ENCODE measurements at places on chromosomes 5 and 9. TPM values are rescaled to one million over a fixed set of nuclear protein-coding genes. Genes with fewer than 3 reads are reported as not detected.

DNA sequence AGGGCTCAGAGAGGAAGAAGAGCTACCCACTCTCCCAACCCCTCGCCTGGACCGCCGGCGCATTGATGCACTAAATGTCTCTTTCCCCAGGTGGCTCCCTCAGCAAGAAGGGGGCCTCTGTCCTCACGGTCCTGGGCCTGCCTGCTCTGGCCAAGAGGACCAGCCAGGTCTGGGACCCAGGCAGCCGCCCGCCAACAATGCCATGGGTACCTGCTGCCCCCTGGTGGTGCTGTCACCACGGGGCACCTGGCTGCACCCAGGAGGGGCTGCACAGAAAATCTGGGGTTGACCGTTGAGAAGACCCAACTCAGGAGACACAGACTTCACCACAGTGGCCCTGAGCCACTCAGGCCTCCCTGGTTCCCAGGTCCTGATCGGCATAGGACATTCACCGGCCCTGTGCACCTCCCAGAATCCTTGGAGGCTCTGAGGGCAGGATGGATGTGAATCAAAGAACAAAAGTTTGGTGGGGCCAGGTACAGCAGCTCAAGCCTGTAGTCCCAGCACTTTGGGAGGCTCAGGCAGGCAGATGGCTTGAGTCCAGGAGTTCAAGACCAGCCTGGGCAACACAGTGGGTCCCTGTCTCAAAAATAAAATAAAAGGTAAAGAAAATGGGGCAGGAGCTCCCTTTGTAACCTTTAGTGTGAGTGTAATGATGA lies 2.4 kb upstream of the VAV2 start:
- peak; percentile 60 for DNase-seq

- DNase-seq, result no peak
These were observed 289.5 kb upstream of the MPDZ start for GRCh38 chr9:13568841-13569601.

- DNase-seq, result peak; percentile 88
These were observed 124.4 kb downstream of the C9orf50 start for GRCh38 chr9:129496473-129497004.

DNA sequence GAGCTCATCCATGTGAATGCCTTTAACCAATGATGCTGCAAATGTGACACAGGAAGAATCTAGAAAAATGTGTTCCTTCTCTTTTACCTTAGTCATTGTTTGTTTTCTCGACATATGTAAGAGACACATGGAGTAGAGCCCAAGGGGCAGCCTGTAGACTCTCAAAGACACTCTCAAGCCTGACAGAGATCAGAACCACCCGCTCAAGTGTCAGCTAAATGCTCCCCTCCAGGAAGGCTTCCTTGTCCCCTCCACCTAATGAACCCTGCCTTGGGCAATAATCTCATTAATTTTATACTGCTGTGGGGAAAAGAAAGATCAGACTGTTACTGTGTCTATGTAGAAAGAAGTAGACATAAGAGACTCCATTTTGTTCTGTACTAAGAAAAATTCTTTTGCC lies 157.4 kb downstream of the MUSK start:
- peak; percentile 15 for DNase-seq

DNA sequence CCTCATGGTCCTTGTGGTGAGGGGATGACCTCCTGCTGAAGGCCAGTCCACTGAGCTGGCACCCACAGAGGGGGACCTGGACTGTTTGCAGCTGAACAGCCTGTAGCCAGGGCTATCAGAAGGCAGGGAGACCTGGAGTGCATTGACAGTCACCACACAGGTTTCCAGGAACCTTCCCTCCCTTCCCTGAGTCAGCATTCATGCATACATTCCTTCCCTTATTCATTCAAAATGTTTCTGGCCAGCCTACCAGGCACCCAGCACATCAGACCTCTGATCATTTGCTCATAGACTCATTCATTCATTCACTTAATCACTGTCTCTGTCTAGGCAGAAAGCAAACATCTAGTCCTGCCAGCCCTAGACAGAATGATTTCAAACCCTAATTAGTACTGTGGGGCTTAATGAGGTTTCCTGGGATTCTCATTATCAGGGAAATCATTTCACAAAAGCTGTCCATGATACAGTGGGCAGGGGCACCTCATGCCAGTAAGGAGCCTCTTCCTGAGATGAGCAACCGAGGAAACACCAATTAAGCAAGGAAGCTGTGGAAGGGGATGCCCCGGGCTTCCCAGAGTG lies 110.1 kb upstream of the PPP1R26 start:
- DNase-seq, result no peak

DNA sequence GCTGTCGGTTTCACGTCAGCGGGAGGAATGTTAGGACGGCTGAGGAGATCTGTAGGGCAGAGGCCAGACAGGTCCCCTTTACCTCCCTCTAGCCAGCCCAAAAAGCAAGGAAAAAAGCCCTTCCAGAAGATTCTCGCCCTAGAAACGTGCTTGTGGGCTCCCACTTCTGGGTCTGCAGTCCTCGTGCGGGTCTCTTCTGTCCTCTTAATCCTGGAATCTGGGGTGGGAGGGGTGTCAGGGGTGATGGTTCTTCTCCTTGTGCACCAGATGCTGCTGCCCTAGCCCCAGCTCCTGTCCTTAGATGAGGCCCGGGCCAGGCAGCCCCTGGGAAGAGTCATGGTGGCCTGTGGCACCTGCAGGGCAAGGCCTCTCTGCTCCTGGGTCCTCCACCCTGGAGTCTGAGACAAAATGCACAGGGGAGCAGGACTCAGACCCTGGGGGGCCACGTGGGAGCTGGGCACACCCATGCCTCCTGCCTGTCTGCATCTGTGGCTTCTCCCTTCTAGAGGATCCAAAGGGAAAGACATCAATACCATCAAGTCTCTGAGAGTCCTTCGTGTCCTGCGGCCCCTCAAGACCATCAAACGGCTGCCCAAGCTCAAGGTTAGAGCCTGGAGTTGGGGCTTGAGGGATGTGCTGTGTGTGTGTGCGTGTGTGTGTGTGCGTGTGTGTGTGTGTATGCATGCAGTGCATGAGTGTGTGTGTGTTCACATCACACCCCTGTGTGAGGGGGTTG lies 174.2 kb downstream of the CACNA1B start:
- DNase-seq, result no peak

DNA sequence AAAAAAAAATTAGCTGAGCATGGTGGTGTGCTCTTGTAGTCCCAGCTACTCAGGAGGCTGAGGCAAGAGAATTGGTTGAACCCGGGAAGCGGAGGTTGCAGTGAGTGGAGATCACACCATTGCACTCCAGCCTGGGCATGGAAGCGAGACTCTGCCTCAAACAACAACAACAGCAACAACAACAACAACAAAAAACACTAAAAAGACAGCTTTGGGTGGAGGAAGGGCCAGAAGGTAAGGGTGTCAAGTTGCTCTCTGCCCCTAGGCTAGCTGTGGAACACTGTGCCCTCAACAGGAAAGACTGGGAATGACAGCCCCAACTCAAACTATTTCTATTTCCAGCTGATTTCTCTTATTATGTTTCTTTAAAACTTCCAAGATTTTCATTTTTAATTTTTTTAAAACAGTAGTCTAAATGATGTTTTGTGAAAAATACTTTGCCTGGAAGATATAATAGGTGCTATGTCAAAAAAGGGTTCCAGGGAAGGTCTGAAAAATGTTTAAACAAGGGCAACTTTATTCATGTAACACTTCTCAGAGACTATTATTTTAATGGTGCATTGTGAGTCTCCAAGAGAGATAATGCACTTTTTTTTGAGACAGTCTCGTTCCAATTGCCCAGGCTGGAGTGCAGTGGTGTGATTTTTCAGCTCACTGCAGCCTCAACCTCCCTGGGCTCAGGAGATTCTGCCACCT lies 29.9 kb downstream of the CLINT1 start:
- DNase-seq, result peak; percentile 10

- no peak for DNase-seq
These were observed 66.7 kb upstream of the PCA3 start for GRCh38 chr9:76697554-76697953.

DNA sequence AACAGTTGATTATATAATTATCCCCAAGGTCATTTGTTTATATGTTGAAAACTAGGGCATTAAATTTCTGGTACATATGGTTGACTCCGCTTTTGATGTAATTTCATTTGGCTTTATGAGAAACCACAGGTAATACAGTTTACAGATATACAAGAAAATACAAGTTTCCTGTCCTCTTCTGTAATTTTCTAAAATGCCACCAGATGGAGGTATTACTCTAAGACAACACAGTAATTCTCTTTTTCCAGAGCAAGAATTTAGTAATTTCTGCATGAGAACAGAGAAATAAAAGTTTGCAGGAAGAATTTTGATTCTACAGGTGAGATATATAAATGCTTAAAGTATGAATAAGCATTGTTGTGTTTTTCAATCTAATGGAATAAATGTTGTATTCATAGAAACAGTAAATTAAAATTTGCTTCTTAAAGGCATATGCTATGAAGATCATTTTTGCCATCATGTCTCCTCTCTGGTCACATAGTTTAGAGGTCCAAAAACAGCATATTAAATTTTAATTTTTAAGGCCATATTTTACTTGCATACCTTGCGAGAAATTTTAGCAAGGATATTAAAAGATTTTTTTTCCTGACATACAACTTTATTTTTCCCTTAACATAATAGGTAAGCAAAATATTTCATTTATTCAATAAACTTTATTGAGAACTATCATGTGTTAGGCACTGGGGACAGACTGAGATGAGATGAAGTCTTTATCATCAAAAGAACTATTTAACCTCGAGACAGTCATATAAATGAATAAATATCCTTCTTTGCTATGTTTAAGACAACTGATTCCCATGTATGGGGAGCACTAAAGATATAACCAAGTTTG lies 22.7 kb downstream of the CHD1 start:
- peak; percentile 41 for DNase-seq

DNA sequence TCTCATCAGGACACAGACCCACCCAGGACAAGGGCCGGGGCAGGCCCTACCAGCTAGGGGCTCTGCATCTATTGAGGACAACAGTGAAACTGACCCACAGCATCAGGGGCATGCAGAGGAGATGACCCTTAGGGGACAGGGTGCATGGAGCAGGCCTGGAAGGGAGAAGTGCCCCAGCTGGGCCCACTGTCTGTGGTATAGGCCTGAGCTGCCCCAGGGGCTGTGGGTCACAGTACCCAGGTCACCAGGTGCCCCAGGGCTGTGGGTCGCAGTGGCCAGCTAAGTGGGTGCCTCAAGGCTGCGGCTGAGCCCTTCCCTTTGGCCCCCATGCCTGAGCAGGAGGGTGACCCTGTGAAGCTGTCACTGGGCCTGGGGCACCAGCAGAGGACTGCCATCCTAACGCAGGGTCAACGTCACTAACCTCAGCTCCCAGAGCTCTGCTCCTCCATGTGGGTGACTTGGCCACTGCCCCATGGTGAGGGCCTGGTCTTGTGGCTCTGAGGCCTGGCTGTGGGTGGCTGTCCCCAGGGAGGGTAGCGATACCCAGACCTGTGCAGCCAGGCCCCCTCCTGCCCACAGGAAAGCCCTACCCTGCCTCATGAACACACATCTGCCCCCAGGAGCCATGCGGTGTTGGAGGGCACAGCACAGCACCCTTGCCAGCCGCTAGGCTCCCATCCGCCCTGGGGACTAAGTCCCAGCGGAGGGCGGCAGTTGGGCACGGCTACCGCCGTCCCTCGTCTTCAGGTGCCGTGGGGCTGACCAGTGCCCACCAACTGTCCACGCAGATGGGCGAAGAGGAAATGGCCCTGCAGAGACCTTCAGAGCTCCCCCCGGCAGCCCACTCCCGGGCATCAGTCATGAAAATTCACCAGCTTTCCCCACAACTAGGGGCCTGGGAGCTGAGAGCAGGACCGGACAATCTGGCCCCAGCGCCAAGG lies 4.9 kb downstream of the EDF1 start:
- DNase-seq, result no peak

- no peak for DNase-seq
These were observed 506.5 kb downstream of the DMAC1 start for GRCh38 chr9:7293091-7293490.

DNA sequence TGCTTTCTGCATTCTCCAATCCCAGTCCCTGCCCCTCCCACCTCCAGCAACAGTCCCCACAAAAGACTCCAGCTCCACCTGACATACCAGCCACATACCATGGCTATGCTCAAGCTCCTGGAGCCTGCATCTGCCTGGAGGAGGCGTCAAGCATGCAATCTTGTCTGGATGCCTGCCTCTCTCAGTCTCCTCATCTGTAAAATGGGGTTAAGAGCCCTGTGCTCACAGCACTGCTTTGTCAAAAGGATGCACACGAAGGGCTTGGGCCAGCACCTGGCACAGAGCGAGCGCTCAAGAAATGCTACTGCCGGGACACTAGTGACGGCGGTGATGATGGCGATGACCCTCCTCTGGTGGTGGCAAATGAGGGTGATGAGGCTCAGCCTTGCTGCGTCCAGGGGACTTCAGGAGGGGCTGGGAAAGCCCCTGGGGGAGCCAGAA lies 202.9 kb upstream of the IER5L start:
- no peak for DNase-seq

- no peak for DNase-seq
These were observed 423.7 kb downstream of the ANXA1 start for GRCh38 chr9:73575101-73576060.

DNA sequence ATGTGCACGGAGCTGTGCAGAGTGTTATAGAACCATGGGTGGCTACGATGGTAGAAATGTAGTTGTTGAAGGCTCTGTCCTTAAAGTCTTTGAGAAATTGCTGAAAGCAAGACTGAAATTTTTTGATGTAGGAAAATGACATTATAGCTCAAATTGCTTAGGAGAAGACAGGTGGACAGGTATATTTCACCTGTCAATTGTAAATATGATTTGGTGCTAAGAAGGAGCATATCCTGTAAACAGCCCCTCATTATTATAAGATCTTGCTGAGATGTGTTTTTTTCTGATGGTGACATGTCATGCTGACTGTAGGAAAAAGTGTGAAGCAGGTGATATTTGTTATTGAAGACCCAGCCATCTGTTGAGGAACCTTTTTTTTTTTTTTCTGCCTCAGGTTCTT lies 377.9 kb downstream of the PSAT1 start:
- DNase-seq, result no peak

GRCh38 chr9:36492865-36493264 lies 79.8 kb upstream of the MELK start:
- no peak for DNase-seq

- no peak for DNase-seq
These were observed 31.9 kb downstream of the BARHL1 start for GRCh38 chr9:132614324-132614723.

DNA sequence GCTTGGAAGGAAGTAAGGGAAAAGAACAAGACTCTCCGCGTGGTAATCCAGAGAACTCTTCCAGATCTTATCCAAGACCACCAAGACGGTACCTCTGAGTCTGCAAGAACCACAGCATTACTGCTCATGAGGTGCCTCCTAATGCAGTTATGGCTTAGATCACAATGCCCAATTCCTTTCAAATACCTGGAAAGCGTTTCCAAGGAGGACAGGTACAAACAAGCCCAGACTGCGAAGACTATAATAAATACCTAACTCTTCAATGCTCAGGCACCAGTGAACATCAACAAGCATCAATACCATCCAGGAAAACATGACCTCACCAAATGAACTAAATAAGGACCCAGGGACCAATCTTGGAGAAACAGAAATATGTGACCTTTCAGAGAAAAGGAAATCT lies 325.5 kb downstream of the CWC27 start:
- DNase-seq, result no peak

The RGS7BP gene
- total RNA-seq, result not detected

The TAS2R1 gene
- total RNA-seq, result not detected

The NEUROG1 gene
- total RNA-seq, result not detected

The ACOT12 gene
- 0.03 TPM for total RNA-seq

The MCIDAS gene
- 2.8 TPM for total RNA-seq

The LVRN gene
- 0.03 TPM for total RNA-seq

The ABO gene
- total RNA-seq, result not detected

The ECPAS gene
- total RNA-seq, result 59.9 TPM

The ADAMTS16 gene
- total RNA-seq, result 3.9 TPM
